ENCODE measurements at places on chromosomes 5 and 9.

- no peak for DNase-seq
Observed at GRCh38 chr5:140152022-140152999, 22.7 kb upstream of the CYSTM1 start.

- no peak for DNase-seq
Observed at GRCh38 chr5:94196953-94197352, 421.5 kb downstream of the KIAA0825 start.

DNA sequence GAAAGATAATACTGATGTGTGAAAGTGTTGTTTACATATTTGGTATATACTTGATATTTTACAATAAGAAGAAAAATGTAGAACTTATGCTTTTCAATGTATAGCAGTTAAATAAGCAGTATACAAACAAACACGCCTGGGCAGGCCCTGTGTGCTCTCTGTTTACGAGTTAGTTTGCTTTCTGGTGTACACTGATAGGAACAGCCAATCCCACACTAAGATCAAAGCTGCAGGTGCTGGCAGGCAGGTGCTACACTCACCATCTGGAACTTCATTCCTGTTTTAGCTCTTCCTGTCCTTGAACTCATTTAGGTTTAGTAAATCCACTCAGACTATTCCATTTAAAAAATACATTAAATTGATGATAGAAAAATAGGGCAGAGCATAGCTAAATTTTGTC, 614.7 kb upstream of the ST8SIA4 start:
- no peak for DNase-seq

GRCh38 chr9:137642118-137642601, 23.4 kb downstream of the EHMT1 start:
- DNase-seq, result no peak

DNA sequence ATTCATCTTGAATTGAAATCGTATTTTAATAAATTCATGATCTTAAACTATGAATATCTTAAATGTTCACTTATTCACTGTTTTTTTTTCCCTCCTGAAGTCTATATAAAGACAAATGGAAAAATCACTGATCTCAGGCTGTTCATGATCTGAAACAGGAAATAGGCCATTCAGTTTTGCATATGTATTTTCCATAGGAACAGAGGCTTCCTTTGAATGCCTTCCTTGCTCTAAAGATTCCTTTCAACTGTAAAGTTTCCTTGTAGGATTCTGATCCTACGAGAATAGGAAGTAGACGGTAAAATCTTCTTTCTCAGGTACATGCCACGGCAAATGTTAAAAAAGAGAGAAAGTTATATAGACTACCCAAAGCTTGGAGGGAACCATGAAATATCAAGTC, 194.4 kb upstream of the PPP1R2B start:
- DNase-seq, result no peak

DNA sequence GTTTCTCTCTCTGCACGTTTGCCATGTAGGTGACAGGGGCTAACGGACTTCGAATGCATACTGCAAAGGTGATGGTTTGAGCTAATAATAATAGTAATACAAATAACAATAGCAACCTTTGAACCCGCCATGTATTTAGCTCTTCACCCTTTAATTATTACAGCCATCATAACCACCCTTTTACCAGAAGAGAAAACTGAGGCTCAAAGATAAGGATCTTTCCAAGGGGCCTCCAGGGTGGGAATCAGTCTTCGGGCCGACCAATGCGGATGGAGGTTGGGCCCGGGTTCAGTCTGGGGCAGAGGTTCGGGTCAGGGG, 494 bp downstream of the CDKN2AIPNL start:
- DNase-seq, result no peak

- DNase-seq, result no peak
Observed at GRCh38 chr9:112437406-112437805, 49.2 kb upstream of the KIAA1958 start.

GRCh38 chr5:100828071-100828897, 74.8 kb downstream of the ST8SIA4 start:
- DNase-seq, result no peak

DNA sequence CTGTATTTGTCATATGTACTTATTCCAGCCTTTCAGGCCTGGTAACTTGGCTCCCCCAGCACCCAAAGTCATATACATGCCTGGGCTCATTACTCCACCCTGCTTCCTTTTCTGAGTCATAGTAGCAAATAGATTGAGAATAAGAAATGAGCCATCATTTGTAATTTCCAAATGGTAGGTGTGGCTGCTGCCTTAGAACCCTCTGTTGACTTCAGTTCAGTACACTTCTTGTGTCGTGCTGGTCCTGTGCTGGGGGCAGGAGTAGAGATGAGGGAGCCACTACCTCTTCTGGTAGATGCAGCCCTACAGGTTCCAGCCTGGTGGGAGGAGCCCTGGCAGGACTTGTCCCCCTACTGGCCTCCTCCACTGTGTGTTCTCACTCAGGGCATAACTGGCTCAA, 11.1 kb downstream of the GM2A start:
- DNase-seq, result no peak

GRCh38 chr5:72170101-72170500, 62.8 kb downstream of the MAP1B start:
- no peak for DNase-seq

DNA sequence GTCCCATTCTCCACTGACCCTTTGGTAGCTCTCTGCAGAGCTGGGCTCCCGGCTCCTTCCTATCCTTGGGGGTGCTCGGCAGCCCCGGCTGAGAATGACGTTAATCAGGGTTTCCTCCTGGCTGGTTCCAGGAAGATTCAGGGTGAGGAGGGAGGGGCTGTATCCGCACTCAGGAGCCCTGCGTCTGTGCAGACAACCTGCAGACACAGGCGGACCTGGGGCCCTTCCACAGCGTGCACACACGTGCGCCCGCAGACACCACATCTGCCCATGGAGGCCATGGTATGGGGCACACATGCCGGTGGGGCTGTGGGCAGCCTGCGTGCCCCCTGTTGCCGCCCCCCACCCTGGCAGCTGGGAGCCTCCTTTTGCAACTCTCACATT, 66.6 kb upstream of the RNU6ATAC start:
- DNase-seq, result no peak

DNA sequence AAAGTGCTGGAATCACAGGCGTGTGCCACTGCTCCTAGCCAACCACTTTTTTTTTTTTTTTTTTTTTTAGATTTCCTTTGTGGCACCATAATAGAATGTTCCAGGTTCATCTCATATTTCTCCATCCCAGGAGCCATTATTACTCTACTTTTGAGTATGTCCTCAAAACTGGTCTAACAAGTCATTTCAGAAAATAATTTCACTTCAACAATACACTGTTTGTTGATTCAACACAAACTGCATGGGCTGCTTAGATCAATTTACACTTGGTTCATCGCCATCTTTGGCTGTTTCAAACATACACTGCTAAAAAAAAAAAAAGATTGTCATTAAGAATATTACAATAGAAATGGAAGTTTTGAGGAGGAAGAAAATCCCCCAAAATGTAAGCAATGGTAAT, 57.9 kb downstream of the CSNK1A1 start:
- DNase-seq, result no peak

- no peak for DNase-seq
Observed at GRCh38 chr9:89114741-89115140, 63.9 kb downstream of the SHC3 start.

- no peak for DNase-seq
Observed at GRCh38 chr5:55072666-55073065, 29.8 kb upstream of the GZMA start.

DNA sequence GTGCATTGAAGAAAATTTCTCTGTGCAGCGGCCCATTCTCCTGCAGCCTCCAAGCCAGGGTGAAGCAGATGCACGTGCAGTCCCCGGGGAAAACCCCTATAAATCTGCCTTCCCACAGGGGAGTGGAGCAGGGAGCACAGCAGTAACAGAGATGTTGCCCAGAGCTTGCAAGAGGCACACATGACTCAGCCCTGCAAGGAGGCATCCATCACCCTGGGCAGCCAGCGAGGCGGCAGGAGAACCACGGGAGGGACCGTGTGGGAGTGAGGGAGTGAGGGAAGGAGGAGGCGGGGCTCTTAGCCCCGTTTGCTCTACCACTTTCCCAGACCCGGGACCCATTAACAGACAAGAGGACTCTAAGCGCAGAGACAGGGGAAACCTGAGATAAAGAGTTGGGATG, 96.2 kb upstream of the ARAP3 start:
- no peak for DNase-seq

GRCh38 chr5:146105477-146105876, at the start of gene PLAC8L1:
TSS of gene PLAC8L1 (minus strand) at chr5:146105577. CDS start at chr5:146104311, 1,266 bp downstream.
- DNase-seq, result no peak

GRCh38 chr5:126965061-126965475, 65.3 kb downstream of the MARCHF3 start:
- DNase-seq, result no peak

DNA sequence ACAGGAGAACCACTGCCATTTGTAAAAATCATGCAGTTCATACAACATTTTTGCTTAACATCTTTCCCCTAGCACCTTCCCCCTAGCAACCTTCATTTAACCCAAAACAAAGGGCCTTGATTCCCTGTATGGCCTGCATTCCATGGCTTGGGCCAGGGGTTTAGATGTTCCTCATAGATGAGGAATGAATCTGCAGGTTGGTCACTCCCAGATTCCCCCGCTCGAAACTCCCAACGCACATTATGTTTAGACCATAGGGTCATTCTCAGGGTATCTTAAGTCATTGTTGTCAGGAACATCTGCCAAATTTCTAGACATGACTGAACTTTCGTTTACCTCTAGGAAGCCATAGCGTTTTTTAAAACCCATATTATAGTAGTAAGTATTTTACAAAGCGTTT, 282.2 kb upstream of the VLDLR start:
- no peak for DNase-seq

DNA sequence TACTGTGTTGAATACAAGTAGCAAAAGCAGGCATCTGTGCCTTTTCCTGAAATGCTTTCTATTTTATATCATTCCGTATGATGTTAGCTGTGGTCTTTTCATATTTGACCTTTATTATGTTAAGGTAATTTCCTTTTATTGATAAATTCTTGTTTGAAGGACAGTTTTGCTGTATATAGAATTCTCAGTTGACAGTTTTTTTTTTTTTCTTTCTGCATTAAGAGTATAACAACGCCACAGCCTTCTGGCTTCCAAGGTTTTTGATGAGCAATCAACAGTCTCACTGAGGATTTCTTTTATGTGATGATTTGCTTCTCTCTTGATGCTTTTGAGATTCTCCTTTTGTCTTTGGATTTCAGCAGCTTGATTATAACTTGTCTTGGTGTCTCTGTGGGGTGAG, 23.6 kb downstream of the ZNF483 start:
- DNase-seq, result no peak

DNA sequence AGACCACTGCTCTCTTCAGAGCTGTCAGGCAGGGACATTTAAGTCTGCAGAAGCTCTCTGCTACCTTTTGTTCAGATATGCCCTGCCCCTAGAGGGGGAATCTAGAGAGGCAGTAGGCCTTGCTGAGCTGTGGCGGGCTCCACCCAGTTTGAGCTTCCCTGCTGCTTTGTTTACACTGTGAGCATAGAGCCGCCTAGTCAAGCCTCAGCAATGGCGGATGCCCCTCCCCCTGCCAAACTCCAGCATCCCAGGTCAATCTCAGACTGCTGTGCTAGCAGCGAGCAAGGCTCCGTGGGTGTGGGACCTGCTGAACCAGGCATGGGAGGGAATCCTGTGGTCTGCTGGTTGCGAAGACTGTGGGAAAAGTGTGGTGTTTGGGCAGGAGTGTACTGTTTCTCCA, 59.9 kb downstream of the CAVIN4 start:
- DNase-seq, result no peak

DNA sequence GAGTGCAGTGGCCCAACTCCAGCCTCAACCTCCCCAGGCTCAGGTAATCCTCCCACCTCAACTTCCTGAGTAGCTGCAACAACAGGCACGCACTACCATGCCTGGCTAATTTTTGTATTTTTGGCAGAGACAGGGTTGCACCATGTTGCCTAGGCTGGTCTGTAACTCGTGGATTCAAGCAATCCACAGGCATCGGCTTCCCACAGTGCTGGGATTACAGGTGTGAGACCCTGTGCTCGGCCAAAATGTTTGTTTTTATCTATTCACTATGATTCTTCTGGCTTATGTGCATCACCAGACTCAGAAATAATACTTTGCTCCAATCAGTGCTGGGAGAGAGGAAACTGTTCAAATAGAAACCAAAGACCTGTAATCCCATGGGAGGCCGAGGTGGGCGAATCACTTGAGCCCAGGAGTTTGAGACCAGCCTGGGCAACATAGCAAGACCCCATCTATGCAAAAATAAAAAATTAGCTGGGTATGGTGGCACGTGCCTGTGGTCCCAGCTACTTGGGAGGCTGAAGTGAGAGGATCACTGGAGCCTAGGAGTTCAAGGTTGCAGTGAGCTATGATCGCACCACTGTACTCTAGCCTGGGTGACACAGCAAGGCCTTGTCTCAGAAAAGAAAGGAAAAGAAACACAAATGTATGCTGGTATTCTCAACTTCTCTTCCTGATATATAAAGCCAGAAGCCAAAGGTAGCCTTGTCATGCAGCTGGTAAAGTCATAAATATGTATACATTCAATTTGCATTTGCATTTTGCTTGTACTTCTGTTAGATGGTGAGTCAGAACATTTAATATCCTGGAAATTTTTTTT, 4.5 kb downstream of the PIP5K1B start:
- no peak for DNase-seq

- no peak for DNase-seq
Observed at GRCh38 chr5:134543820-134544614, 18.5 kb downstream of the JADE2 start.

- DNase-seq, result no peak
Observed at GRCh38 chr5:129807162-129807814, 59.4 kb downstream of the MINAR2 start.

DNA sequence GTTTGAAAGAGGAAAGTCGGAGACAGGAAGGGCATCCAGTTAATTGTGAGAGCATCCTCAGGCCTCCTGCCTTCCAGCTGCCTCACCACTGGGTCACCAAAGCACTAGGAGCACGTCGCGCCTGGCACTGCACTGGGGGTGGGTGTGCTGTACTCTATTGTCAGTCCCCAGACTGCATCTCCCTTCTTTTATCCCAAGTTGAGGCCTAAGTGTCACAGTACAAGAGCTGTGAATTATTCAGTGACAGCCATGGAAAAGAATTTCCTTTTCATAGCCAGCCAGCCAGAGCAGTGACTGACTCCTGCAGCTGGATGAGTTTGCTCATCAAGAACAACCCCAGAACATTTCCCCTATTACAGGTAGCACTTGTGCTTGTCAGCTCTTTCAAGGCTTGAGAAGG, 16.3 kb downstream of the CLTA start:
- no peak for DNase-seq

- peak; percentile 68 for DNase-seq
Observed at GRCh38 chr9:137046088-137046787, at the start of gene NPDC1. TSS of gene NPDC1 (minus strand) at chr9:137046177. CDS start at chr9:137045989, 188 bp downstream.

DNA sequence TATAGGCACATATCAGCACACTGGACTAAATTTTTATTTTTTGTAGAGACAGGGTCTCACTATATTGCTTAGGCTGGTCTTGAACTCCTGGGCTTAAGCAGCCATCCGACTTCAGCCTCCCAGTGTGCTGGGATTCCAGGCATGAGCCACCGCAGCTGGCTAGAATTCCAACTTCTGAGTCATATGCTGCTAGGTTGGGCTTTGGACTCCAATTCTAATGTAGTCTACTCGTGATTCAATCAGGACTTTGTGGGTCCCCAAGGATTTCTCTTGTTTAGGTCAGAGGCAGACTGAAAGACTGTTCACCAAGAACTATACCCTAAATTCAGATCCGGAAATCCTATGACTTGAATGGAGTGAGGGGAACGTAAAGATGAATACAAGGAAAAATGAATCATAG, 68.2 kb upstream of the CHD1 start:
- no peak for DNase-seq

GRCh38 chr5:68329554-68330255, 114.1 kb downstream of the PIK3R1 start:
- no peak for DNase-seq

All from stimulated activated CD4-positive, alpha-beta T cell treated with anti-CD3 and anti-CD28 coated beads, Interleukin-15, amount 100 ng/mL, for 48 hours (primary cell).